DMS 273 treated with DMSO at 0.1 percent for 48 hours (cell line): ENCODE measurements at places on chromosomes 2 and 18.
A peak's percentile ranks its signal among the peaks of the same experiment; 100 is the strongest.

DNA sequence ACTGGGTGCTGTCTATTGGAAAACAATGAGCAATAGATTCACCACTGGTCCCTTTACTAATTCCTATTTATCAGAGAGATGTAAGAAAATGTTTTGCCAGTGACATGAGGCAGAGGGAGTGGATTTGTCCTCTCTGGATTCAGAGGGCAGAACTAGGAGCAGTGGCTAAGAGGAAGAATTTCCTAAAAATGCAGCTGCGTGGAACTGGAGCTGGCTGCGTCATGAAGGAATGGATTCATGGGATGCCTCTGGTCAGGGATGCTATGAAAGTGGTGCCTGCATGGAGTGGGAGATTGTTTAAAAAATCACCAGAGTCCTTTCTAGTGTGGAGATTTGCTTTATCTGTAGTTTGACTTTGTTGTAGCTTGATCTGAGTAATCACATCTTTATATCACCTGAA lies 78.3 kb downstream of the ARHGEF33 start:
- no peak for DNase-seq

GRCh38 chr2:231213931-231214642 lies 15.7 kb downstream of the ARMC9 start:
- DNase-seq, result no peak

DNA sequence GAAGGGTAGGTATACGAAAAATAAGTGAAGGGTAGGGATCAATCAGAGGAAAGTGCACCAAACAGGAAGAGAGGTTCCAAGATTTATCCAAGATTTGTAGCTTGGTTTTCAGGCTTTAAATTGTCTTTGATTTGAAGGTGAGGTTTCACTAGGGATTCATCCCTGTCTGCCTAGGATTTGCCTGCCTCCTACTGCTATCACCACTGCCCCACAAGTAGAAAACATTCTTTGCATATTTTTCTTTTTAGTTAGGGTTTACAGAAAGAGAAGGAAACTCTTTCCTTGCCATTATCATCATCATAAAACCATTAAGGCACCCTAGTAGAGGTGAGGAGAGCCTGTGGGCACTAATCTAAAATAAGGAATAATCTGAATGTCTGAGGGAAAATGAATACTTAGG lies 45.8 kb upstream of the TANC1 start:
- no peak for DNase-seq

DNA sequence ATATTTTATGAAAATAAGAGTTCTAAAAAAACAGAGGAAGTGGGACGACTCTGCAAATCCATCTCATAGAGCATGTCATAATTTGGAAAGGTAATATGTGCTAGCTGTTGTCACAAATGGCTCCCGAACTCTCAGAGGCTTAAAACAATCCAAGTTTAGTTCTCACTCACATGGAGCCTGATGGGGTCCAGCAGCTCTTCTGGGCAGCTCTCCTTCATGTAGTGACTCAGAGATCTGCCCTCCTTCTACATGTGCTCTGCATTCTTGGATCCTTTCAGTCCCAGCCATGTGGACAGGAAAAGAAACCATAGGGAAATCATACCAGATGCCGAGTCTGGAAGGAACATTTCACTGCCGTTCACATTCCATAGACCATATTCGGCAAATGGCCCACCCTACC lies 180.1 kb upstream of the APCDD1 start:
- no peak for DNase-seq

DNA sequence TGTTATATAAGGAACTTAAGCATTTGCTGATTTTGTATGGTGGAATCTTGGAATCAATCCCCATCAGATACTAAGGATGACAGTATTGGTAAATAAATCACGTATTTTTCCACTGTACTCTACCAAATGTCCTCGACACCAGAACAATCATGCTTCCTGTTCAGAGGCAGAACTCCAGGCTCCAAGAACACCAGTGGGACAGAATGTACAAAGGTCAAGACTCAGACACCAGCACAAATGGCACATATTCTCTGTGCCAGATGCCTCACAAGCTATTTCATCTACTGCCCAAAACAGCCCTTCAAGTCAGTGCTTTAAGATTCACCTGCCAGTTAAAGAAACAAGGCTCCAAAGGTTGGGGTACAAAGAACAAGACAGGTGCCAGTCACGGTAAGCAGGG lies 420.5 kb downstream of the STK39 start:
- DNase-seq, result no peak

DNA sequence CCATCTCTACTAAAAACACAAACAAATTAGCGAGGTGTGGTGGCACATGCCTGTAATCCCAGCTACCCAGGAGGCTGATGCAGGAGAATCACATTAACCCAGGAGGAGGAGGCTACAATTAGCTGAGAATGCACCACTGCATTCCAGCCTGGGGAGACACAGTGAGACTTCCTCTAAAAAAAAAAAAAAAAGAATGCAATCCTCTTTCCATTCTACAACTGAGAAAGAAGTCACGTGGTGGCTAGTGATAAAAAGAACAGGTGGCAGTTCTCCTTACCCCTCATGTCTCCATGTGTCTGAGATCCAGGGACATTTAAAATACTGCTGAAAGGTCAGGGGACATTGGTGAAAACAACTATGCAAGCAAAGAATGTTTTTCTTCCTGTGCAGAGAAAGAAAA lies 24.4 kb upstream of the GPR39 start:
- DNase-seq, result no peak

GRCh38 chr2:132522901-132523300 lies 106.3 kb downstream of the GPR39 start:
- no peak for DNase-seq

DNA sequence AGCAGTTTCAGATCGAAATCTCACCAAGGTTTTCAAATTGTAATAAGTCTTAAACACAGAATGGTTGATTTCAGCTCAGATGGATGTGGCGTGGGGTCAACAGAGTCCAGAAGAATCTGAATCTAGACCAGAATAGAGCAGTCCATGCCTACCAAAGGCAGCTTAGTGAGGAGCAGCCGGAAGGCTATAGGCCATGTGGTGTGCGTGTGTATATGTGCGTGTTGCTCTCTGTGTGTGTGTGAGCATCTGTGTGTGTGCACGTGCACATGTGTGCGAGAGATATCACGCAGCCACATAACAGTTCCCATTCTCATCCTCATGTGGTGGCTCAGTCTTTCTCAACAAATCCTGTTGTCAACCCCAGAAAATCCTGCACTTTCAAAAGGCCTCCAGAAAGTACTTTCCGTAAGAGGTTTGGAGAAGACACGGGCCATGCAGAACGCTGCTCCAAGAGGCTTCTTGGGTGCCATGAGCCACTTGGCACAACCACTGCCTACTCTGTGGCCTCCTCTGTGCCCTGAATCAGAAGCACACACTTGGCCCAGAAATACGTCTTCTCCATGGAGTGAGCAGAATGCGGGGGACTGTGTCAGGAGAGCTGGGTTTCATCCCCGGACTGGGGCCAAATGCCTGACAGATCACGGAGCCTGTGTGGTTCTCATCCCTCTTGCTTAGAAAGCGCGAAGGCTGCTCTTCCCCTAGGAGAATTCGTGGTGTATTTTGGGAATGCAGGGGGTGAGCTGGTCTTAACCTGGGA lies 67.3 kb downstream of the ACKR3 start:
- DNase-seq, result no peak

GRCh38 chr2:185628985-185629384 lies 109.6 kb upstream of the FSIP2 start:
- no peak for DNase-seq

DNA sequence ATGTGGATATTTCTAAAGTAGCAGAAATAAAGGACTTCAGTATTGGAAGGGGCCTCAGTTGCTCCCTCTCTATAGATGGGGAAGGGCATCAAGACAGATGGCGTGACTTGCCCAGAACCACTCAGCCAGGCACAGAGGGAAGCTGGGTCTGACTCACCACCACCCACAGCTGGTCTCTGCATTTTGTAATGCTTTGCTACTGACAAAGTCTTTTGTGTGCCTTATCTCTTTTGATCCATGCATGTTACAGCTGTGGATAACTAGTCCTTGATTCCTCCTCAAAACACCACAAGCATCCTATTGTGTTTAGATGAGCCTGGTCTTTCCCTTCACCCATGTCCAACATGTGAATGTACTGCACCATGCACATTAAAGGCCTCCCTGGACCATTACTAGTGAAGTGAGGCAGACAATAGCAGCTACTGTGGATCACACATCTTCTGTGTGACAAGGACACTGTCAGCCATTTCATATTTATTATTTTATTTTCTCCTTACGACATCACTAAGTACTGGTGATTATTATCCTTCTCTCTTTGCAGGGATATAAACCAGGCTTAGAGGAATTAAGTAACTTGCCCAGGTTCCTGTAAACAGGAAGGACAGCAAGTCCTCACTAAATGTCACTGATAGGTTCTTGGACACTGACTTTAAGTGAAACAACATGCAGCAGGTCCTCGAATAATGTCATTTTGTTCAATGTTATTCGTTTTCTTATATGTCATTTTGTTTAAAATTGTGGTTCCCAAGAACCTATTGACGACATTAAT lies 29.6 kb upstream of the IL37 start:
- DNase-seq, result peak; percentile 20

DNA sequence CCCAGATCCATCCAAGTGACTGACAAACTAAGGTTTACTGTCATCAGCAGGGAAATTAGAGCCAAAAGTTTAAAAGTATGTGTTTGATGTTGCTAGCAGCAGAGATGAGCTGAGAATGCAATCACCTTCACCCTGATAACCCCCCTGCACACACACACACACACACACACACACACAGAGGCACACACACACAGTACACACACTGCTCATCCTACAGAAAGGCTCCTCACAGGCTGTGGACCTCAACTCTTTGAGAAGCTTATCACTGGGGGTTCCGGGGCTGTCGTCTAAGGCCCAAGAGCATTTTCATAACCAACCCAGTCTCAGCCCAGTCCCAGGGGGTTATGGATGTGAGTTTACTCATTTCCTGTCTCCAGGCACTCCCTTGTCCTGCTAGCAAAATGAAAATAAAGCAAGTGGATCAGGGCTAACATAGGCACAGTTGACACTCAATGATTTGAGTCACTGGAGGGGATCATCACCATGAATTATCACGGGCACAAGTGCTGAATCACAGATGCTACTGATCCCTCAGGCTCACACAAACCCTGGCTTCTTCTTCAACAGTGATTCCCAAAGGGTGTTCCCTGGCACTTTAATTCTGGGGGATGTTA lies 76.6 kb downstream of the ALK start:
- no peak for DNase-seq

DNA sequence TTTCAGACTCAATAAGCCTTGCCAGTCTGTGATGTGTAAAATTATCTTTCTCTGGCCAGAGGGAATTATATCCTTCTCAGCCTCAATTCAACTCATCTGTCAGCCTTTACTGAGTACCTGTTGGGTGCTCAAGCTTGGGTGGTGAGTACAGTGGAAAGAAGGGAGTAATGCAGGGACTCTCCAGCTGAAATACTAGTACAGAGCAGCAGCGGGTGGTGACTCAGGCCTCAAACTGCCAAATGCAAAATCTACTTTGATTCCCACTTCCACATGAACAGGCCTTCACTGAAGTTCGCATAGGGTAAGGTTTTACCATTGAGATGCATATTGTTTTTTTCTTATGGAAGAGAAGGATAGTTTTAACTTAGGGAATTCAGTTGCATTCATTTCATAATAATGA lies 326.8 kb downstream of the LRRTM1 start:
- DNase-seq, result no peak

DNA sequence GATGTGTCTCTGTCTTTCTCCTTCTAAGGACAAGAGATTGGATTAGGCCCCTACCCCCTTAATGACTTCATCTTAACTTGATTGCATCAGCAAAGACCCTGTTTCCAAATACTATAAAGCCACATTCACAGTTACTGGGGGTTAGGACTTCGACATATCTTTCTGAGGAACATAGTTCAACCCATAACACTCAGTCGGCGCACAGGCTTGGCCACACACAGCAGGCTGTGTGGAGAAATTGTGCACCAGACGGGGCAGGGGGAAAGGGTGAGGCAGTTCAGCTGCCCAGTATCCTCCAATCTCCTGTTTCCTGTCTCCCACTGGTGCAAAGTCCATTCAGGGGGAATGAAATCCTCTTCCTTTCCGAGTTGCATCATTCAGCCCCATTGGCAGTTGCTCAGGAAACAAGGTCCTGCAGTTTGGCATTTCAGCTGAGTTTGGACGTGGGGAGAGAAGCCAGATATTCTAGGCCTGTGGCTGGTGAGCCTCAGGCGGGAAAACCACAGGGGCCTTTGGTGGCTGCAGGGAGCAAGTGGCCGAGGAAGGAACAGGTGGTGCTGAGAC lies 9.4 kb upstream of the RAPGEF4 start:
- DNase-seq, result no peak

DNA sequence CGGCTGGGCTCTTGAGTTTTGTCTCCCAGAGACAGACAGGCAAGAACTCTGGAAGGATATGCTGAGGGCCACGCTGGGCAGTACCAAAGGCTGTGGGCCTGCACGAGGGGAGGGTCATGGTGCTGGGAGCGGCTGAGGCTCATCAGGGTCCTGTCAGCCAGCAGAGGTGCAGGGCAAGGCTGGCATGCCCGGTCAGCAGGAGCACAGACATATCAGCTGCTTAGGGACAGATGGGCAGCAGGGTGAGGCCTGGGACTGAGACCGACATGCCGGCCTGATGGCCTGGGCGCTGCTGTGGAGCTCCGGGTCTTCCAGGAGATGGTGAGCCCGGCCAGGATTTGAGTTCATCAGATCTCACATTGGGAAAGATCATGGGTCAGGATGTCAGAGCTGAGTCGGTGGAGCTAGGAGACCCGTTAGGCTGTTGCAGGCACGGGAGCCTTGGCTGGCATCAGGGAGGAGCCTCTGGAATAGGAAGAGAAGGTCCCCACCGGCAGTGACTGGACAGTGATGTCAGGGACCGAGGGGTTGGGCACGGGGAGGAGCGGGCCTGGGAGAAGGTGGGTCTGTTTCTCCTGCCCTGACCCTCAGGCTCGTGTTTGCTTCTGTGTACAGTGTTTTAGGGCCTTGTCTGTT lies 18.8 kb downstream of the CNDP2 start:
- no peak for DNase-seq

DNA sequence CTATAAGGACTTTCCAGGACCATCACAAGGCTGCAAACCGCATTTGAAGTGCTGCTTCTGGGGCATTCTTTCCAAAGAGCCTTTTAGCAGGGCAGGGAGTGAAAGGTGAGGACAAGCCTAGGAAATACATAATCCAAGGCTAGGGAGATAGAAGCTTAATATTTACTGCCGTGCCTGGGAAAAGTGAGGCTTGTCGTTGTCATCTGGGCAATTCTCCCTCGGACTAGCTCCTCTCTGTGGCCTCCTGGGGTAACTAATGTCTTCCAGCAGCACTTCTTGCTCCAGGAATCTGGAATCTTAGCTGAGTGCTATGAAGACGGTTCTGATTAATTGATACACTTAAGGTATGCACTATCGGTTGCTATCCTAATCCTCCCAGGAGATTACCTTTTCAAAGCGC lies 69.3 kb upstream of the ATL2 start:
- DNase-seq, result no peak

DNA sequence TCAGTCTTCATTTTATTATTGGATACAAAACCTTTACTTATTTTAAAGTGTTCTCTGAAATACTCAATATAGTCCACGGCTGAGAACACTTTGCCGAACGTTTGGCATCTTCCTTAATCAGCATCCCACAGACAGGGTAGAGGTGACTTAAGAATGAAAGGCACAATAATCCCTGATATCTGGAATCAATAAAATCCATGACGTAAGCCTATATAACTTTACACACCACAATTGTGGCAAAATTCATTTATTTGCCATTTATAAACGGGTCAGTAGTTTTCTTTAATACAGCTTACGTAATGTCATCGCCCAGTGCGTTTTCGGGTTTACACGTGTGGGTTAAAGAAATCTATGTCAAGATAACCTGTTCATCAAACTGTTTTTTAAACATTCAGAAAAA lies 1.3 kb downstream of the MGAT4A start:
- no peak for DNase-seq

- DNase-seq, result peak; percentile 89
These were observed 63.7 kb downstream of the COL4A3 start for GRCh38 chr2:227228061-227228667.
